Skeletal muscle cell (primary cell): ENCODE measurements at places on chromosomes 13 and 19.

- DNase-seq: no peak
Measured at GRCh38 chr19:57701625-57702024, 7.4 kb downstream of the ZNF154 start.

GRCh38 chr19:57288373-57288772 lies 8.1 kb downstream of the ZNF460 start:
- DNase-seq: no peak

DNA sequence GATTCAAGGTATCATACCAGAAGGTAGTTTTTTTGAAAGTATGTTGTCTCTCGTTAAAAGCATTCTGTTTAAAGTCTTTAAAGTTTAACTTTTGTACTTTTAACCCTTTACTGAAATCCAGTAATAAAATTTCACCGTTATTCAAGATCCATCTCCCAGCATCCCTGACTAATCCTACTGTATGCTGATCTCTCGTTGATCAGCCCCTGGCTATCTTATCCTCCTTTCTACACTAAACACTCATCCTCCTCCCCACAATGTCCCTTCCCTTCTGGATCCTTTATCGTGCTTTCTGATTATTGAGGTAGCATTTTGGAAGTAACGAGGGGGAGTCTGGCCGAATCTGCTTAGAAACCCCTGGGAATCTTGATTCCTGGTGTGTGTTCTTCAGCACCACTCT lies 1.3 kb downstream of the TPP2 start:
- DNase-seq: no peak

- DNase-seq: no peak
Measured at GRCh38 chr19:31340042-31341025, 8.9 kb downstream of the TSHZ3 start.

GRCh38 chr19:12997179-12997966 lies 2.1 kb downstream of the NFIX start:
- no peak for DNase-seq

DNA sequence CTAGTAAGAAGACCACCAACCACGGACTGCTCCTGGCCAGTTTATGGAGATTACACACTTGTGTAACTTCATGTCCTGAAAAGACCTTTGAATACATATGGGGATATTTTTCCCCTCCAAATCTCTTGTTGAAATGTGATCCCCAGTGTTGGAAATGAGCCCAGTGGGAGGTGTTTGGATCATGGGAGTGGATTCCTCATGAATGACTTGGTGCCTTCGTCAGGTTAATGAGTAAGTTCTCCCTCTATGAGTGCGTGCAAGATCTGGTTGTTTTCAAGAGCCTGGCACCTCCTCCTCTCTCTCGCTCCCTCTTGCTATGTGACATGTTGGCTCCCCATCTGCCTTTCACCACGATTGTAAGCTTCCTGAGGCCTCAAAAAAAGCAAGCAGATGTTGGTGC lies 769.0 kb upstream of the SLITRK1 start:
- peak; percentile 91 for DNase-seq

GRCh38 chr19:11041966-11042627 lies 47.2 kb upstream of the LDLR start:
- DNase-seq: no peak

- no peak for DNase-seq
Measured at GRCh38 chr19:23071147-23071511, 45.7 kb upstream of the ZNF730 start.

GRCh38 chr13:70523622-70524021 lies 415.4 kb upstream of the KLHL1 start:
- no peak for DNase-seq

- no peak for DNase-seq
Measured at GRCh38 chr13:41241626-41242025, 21.8 kb downstream of the MTRF1 start.

GRCh38 chr13:110615322-110616102 lies at the start of gene NAXD:
Gene NAXD (plus strand): TSS chr13:110615545. CDS start chr13:110615602, 57 bp downstream.
- DNase-seq: peak; percentile 77

- no peak for DNase-seq
Measured at GRCh38 chr19:12695514-12695913, 917 bp downstream of the FBXW9 start.

DNA sequence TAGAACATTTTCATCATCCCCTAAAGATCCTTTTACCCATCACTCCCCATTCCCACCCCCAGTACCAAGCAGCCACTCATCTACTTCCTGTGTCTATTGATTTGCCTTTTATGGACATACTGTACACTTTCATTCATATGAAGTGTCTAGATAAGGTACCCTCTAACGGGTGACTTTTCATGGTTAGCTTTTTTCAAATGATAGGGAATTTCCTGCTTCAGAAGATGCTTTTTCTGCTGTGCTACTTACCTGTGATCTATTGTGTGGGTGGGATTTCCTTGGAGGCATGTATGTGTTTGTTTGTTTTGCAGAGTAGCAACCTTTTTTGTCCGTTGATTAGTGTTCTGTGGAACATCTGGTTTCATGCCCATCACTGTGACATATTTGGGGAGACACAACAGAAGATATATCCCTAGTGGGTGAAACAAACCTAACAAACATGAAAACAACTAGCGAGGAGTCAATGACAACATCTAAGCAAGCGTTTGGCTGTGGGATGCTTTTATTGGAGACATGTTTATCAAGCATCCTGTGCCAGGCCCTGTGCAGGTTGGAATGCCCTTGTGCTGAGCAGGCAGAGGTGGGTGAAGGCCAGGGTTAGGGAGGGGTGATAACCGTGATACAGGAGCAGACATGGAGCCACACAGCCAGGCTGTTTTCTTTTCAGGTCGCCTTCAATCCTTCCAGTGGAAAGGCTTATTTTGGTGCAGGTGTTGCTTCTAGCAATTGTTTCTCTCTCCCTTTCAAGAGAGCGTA lies 17.6 kb downstream of the SPINT2 start:
- DNase-seq: no peak

DNA sequence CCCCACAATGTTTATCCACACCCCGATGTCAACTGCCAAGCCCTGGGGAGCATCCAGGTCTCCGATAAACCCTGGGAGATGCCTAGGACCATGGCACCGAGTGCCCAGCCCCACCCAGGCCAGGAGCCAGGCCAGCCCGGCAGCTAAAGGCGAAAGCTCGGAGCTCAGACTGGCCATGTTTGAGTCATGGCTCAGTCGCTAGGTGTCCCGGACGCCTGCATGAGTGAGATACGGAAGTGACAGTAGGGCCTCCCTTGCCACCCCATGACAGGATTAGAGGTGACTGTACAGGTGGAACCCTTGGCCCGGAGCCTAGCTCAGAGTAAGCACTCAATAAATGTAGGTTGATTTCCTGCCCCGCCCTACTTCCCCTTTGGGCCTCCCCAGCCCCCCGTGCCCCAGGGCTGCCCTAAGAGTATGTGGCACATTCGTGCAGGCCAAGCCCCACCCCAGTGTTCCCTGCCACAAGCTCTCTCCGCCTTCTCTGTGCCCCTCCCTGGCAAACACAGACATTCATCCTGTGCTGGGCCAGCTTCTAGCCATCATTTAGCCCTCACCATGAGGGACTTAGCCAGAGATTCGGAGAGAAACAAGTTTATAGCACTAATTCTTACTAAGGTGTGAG lies 5.8 kb upstream of the TPM4 start:
- DNase-seq: no peak

DNA sequence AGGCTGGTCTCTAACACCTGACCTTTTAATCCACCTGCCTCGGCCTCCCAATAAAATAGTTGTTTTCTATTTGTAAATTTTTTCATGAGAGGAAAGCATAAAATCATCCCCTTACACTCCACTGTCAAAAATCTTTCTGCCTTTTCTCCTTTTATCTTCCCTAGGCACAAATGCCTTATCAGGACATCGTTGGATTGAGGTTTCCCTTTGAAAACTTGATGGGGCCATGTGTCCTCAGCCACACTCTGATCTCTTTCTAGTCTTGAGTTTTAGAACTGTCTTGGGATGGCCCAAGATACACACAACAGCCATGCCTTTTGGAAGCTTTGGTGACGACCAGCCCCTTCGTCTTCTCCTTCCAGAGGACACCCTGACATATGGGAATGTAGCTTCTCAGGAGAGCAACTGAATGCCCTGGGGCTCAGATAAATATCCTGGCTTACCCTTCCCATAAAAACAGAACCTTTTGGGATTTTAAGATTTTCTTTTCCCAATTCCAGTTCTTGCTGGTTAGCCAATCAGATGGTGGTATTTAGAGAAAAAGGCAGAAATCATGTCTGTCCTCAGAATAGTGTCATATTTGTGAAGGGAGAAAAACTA lies 112.4 kb downstream of the ZNF429 start:
- DNase-seq: no peak
